Stimulated activated CD8-positive, alpha-beta memory T cell treated with anti-CD3 and anti-CD28 coated beads, Interleukin-7, amount 100 ng/mL, for 1 hour (primary cell): ENCODE measurements at places on chromosomes 5 and 9.

GRCh38 chr9:16304301-16304700 lies 566.2 kb downstream of the BNC2 start:
- DNase-seq = no peak

DNA sequence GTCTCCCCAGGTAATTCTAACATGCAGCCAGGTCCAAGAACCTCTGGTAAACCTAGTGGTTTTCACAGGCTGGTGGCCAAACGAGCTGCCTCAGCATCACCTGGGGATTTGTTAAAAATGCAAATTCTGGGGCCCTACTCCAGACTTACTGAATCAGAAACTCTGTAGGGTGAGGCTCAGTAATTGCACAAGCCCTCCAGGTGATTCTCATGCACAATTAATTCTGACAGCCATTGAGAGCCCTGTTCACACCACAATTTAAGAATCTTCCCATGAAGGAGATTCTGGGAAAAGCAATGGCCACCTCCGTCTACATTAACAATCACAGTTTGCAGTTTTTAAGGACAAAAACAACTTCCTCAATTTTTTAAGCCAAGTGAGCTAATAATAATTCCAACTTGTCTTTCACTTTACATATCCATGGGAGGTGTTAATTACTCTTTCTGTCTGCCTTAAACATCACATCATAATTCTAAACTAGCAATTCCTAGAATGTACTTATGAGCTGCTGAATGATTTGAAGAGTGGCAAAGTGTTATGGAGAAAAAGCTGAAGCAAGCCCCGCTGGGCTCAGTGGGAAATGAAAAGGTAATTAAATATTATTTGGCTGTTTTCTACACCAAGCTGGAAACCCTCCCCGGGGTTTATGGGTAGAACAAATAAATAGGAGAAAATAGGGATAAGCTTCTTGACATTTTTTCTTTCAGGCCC lies 70.0 kb downstream of the GLDC start:
- DNase-seq = no peak

GRCh38 chr9:137229903-137230704 lies 597 bp upstream of the SLC34A3 start:
- no peak for DNase-seq

- no peak for DNase-seq
These were observed 8.7 kb downstream of the HMGCS1 start for GRCh38 chr5:43304525-43304924.

GRCh38 chr9:122204055-122204454 lies 24.7 kb downstream of the LHX6 start:
- DNase-seq = no peak

GRCh38 chr5:173323106-173323798 lies 5.0 kb downstream of the STC2 start:
- DNase-seq = no peak

DNA sequence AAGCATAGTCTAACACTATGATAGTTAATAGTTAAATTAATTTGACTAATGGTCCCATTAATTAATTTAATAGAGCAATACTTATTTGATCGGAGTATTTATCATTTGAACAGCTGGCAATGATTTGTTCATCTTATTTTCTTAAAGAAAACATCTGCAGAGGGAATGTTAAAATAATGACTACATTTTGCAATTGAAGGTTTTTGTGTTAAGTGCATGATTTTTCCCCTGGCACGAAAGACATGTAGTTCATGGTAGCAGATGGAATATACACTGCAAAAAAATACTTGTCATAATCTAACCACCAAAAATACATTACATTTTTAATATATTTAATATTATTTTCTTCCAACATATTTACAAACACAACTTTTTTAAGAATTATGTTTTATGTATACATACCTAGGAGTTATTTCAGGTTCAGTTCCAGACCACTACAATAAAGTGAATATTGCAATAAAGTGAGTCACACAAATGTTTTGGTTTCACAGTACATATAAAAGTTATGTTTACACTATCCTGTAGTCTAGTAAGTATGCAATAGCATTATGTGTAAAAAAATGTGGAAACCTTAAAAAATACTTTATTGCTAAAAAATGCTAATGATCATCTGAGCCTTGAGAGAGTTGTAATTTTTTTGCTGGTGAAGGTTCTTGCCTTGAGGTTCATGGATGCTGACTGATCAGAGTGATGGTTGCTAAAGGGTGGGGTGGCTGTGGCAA lies 292.6 kb upstream of the DAB2 start:
- DNase-seq = no peak

DNA sequence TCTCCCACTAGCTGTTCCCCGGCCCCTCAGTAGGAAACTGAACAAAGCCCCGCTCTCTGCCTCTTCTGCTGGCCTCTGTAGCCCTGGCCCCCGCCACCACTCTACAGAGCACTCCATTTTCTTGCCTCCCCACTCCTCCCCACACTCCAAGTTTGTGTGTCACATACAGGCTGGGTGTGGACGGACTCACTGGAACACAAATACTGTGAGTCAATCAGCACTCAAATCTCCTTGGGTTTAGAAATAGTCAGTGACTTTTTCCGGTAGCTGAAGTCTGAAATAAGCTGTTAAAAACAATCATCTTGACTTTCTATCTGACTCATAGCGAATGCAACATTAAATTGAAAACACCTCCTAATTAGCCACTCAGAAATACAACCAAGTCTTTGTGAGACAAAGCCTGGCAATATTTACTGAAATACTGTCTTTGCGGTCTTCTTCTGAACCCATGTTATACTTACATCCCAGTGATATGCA lies 122.5 kb downstream of the LHFPL2 start:
- no peak for DNase-seq

- DNase-seq = no peak
These were observed 89.8 kb downstream of the PSAT1 start for GRCh38 chr9:78386773-78387172.

- DNase-seq = no peak
These were observed 71.9 kb downstream of the SMIM23 start for GRCh38 chr5:171857489-171857876.

DNA sequence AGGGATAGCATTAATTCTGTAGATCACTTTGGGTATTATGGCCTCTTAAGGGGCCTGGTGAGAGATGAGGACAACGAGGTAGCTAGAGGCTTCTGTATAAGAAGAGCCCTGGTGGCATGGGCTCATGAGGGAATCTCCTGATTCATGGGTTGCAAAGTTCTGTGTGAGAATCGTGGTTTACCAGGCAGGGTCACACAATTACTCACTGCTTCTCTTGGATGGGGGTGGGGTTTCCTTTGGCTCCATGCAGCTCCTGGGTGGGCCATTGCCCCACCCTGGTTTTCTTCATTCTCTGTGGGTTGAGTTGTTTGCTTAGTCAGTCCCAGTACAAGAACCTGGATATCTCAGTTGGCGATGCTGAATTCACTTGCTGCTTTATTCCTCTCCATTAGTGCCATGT lies 30.9 kb upstream of the TNFSF15 start:
- no peak for DNase-seq

GRCh38 chr5:142590451-142591231 lies 95.2 kb downstream of the FGF1 start:
- DNase-seq = no peak

GRCh38 chr9:112546149-112547012 lies 59.8 kb downstream of the KIAA1958 start:
- DNase-seq = no peak
